EH (cell line): ENCODE measurements at places on chromosomes 5 and 9.

GRCh38 chr5:173863359-173863758, 24.8 kb upstream of the CPEB4 start:
- DNase-seq, result no peak

- no peak for DNase-seq
These were observed 32.0 kb downstream of the DDX31 start for GRCh38 chr9:132637801-132638200.

- peak; percentile 90 for DNase-seq
These were observed 366.0 kb downstream of the BRINP1 start for GRCh38 chr9:119003201-119003611.

GRCh38 chr9:121906074-121906870, 186.8 kb downstream of the TTLL11 start:
- peak; percentile 93 for DNase-seq

DNA sequence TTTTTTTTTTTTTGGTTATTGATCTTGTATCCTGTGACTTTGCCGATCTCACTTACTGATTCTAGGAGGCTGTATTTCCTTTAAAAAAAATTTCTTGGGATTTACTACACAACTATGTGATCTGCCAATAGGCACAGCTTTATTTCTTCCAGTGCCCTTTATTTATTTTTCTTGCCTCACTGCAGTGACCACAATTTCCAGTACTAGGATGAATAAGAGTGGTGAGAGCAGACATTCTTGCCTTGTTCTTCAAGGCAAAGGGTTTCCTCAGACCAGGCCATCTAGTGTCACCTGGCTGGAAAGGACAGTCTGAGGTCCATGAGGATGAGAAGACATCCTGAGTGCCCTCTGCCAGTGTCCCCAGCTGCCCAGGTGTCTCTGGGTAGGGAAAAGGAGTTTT, 265.4 kb downstream of the SPOCK1 start:
- DNase-seq, result peak; percentile 47

DNA sequence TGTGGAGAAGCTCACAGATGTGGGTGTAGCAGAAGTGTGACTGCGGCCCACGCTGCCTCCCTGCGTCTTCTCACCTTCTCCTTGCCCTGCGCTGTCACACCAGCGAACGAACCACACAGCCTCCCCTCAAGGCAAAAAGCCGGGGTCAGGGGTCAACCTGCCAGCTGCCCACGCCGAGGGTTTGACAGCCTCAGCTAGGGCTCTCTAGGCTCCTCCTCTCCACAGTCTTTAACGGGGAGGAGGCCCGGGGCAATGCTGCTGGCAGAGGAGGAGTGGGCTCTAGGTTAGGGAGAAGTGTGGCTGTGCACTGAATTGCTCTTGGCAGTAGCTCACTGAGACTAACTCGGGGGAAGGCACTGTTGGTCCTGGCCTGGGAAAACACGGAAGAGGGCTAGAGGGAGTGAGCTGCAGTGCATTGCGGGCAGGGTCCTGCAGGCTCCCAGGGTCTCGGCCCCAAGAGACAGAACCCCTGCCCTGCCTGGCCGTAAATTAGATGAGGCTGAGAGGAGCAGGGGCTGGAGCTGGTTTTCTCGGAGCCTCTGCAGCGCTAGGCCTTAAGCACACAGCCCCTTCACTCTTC, 4.2 kb upstream of the TRIM52 start:
- DNase-seq, result no peak

- DNase-seq, result peak; percentile 53
These were observed 61.0 kb downstream of the ARL15 start for GRCh38 chr5:54249210-54250028.

DNA sequence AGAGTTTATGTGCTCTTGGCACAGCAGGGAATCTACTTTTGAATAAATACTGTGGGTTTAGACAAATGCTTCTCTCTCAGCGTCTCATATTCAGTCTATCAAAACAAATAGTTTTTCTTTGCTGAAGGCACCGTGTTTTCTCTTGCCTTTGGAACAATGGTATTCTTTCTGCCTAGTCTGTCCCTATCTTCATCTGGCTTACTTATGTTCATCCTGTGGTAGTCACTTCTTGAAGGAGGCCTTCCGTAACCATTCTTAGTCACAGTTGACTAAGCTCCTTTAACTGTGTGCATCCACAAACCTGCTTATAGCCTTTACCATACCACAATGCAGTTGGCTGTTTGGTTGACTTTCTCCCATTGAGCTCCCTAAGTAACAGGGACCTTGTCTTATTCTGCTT, 45.9 kb downstream of the LARP1 start:
- peak; percentile 54 for DNase-seq

DNA sequence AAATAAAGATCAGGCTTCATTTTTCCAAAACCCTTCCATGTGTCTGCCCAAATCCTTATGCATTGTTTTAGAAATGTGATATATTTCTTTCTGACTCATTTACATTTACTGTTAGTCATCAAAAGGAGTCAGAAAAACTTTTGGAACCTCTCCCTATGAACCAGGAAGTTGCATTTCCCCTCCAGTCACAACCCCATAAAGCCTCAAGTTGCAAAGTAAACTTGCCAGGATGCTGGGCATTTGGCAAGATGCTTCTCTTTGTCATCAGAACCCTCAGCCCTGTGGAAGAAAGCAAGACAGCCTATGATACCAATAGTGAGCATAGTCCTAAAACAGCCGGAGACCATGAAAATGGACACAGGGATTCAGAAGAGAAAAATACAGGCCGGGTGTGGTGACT, 84.2 kb downstream of the MUSK start:
- peak; percentile 97 for DNase-seq

GRCh38 chr9:4992872-4993271, 7.8 kb downstream of the JAK2 start:
- DNase-seq, result no peak

DNA sequence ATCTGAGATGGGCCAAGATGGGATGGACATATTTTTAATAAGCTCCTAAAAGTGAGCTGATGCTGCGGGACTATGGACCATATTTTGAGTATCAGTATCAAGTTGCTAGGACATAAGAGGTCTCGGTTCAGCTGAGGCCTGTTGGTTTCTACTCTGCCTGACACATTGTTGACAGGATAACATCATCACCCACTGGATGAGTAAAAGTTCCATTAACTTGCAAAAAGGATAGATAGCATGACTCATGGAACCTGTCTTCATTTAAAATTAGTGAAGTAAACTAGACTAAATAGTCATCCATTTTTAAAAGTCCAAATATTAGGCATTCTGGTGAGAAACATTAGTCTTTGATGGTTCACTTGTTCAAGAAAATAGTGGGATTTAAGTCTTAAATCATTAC, 33.3 kb downstream of the PARP8 start:
- DNase-seq, result peak; percentile 7

GRCh38 chr5:62112689-62113228, 193.2 kb upstream of the KIF2A start:
- DNase-seq, result no peak

DNA sequence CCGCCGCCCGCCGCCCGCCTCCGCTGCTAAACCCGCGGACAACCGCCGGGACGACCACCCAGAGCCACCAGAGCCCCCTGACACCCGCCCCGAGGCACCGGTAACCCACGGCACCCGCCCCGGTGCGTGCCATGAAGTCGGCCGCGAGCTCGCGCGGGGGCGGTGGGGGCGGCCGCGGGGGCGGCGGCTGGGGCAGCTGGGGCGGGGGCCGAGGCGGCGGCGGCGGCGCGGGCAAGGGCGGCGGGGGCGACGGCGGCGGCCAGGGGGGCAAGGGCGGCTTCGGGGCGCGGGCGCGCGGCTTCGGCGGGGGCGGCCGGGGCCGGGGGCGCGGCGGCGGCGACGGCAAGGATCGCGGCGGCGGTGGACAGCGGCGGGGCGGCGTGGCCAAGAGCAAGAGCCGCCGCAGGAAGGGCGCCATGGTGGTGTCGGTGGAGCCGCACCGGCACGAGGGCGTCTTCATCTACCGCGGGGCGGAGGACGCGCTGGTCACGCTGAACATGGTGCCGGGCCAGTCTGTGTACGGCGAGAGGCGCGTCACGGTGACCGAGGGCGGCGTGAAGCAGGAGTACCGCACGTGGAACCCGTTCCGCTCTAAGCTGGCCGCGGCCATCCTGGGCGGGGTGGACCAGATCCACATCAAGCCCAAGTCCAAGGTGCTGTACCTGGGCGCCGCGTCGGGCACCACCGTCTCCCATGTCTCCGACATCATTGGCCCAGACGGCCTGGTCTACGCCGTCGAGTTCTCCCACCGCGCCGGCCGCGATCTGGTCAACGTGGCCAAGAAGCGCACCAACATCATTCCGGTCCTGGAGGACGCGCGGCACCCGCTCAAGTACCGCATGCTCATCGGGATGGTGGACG, 499 bp downstream of the FBLL1 start:
- no peak for DNase-seq

DNA sequence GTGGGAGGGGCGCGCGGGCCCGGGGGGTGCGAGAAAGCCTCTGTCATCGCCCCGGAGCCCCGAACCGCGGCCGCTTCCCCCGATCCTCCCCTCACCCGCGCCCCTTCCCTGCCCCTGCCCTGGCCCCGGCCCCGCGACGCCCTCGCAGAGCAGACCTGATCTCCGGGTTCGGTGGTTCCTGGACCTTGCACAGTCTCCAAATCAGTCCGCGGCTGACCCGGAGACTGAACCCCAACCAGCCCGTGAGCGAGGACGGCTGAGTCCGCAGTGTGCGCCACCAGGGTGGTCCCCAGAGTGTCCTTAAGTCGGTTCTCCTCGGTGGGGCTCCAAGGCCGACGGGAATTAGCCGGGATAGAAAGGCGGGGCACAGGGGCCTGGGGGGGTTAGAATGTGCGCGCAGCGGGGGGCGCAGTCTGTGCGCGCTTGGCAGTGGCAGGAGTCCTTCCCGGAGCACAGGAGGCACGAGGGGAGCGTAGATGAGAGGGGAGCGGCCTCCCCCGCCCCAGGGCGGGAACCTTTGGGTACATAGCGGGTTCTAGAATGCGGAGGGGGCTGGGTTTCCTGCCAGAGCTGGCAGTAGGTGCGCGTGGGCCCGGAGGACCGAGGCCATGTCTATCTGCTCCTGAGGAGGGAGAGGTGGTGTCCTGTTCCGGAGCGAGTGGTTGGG, 779 bp downstream of the PKN3 start:
- DNase-seq, result peak; percentile 45

- peak; percentile 41 for DNase-seq
These were observed 16.8 kb upstream of the DAB2IP start for GRCh38 chr9:121634329-121635261.

- no peak for DNase-seq
These were observed 435.6 kb downstream of the EFNA5 start for GRCh38 chr5:107235167-107235566.

DNA sequence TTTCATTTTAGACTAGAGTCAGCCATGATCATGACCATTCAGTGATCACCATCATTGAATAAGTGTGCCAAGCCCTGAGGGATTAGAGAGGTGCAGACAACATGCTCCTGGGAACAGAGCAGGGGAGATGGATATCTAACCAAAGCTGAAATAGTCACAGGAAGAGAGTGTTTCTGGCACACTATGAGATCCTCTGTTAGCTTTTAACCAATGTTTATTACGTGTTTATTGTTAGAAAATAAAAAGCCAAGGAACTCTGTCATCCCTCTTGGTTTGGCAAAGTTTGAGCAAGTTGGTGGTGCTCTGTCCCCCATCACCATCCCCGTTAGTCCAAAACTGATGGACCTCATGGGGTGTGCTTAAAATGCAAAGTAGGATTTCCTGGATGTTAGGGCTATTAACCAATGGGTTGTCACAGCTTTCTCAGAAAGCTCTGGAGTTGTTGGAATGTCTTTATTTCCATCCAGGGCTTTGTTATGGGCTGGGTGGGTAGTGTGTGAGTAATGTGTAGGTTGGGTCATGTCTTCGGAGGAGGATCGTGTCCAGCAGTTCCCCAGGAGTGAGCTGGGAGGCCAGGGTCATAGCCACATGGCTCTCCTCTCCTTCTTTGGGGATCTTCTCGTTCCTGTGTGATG, 34.9 kb downstream of the SLC28A3 start:
- peak; percentile 25 for DNase-seq

DNA sequence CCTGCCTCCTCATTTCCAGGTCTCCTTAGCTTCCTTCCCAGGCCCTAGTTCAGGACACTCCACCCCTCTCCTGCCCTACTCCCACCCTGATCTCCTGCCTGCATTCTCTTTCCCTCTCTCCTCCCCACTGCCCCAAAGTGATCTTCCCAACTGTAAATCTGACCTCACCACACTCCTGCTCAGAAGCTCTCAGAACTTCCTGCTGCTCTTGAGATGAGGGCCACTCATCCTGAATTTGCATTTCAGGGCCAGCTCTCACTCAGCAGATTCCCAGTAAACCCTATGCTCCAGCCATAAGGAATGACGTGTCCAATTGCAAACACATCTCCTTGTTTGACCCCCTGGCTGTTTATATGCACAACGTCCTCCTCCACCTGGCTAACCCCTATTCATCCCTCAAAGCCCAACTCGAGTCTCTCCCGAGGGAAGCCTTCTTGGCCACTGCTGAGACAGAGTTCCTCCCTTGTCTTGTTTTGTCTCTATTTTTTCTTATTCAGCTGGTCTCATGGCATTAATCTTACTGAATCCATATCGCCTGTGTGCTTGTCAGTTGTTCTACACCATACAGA, 95.0 kb downstream of the NSG2 start:
- no peak for DNase-seq

DNA sequence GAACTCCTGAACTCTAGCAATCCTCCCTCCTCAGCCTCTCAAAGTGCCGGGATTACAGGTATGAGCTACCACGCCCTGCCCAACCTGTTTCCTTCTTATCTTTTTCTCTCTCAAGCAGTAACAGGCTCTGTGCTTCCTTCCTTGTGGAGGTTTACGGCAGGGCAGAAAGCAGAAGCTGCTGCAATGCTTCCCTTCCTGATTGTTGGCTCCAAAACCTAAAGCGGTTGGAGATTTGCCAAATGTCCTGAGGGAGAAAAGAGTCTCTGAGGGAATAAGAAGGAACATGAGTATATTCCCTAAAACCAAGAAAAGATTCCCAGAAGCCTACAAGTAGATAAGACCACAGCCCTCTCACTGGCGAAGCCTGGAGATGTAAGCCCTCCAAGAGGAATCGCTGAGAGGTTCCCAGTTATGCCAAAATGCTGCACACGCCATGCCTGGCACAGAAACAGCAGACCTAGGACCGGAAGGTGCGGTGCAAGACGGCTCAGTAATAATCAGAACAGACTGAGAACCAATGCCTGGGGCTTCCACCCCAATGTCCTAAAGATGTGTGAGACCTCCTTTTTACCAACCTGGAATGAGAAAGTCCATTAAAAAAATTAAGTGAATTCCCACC, 73.2 kb downstream of the APTX start:
- DNase-seq, result peak; percentile 29

- DNase-seq, result peak; percentile 51
These were observed 1.2 kb downstream of the RIC1 start for GRCh38 chr9:5630081-5630507.

GRCh38 chr9:1273859-1274258, 223.7 kb downstream of the DMRT2 start:
- DNase-seq, result no peak

- DNase-seq, result no peak
These were observed 115.0 kb downstream of the DCP2 start for GRCh38 chr5:113091622-113092021.

- no peak for DNase-seq
These were observed 13.6 kb downstream of the ARHGAP26 start for GRCh38 chr5:142783601-142784341.

GRCh38 chr9:76692458-76693129, 71.6 kb upstream of the PCA3 start:
- no peak for DNase-seq
